Uterine smooth muscle cell (primary cell): ENCODE measurements at places on chromosomes 11 and 22. TPM values are rescaled to one million over a fixed set of nuclear protein-coding genes. Genes with fewer than 3 reads are reported as not detected.

USP2 gene
- 0.11 and 1.00 TPM in 2 replicates for total RNA-seq

FXYD6 gene
- total RNA-seq: 0.22 and 0.37 TPM in 2 replicates

CLTCL1 gene
- 9.5 and 12.2 TPM in 2 replicates for total RNA-seq

ZNF202 gene
- 10.2 and 11.4 TPM in 2 replicates for total RNA-seq

SLC43A1 gene
- 18.0 and 22.5 TPM in 2 replicates for total RNA-seq
